ENCODE measurements at places on chromosomes 13 and 19.

- no peak for DNase-seq
Measured at GRCh38 chr19:16000024-16000663, 51.3 kb downstream of the OR10H4 start.

GRCh38 chr13:77696006-77696878, 1.2 kb upstream of the SLAIN1 start:
- no peak for DNase-seq

GRCh38 chr13:112895521-112896465, 73.2 kb upstream of the MCF2L start:
- DNase-seq: no peak

- DNase-seq: peak; percentile 24
Measured at GRCh38 chr13:27035892-27036235, 135.7 kb downstream of the USP12 start.

- no peak for DNase-seq
Measured at GRCh38 chr19:28646629-28647028, 566.3 kb downstream of the UQCRFS1 start.

DNA sequence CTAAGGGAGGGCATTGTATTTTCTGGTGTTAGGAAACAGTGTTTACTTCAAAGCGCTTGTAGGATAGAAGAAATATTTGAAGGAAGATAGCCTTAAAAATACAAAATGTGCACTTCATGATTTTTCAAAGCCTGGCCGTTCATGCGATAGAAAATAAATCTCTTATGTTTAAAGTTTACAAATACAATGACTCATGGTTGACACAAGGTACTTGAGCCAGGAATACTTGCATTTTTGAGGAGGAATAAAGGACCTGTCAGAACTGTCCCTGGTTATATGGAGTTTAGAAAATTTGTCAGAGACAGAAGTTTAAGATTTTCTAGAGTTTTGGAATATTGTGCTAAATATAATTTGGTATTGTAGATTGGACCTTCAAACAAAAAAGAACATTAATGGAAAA, 1223.2 kb upstream of the SLC10A2 start:
- no peak for DNase-seq

DNA sequence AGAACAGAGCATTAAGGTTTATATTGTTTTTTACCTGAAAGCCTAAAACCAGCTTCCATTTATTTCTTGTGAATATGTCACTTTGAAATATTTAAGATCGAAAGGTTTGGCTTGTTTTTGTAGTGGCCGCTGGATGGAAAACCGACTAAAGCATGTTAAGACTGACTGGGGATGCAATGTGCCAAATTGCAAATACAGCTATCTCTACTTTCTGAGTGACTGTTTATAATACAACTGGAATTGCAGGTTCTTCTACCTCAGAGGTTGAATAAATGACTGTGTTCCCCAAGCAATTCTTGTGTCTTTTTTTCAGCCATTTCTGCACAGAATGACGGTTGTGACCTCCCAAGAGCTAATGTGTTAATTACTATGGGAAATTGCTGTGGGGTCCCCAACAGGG, 50.0 kb upstream of the TMTC4 start:
- no peak for DNase-seq

GRCh38 chr13:39102981-39103490, 64.8 kb downstream of the NHLRC3 start:
- no peak for DNase-seq

GRCh38 chr19:6297202-6297601, 17.4 kb upstream of the MLLT1 start:
- no peak for DNase-seq

DNA sequence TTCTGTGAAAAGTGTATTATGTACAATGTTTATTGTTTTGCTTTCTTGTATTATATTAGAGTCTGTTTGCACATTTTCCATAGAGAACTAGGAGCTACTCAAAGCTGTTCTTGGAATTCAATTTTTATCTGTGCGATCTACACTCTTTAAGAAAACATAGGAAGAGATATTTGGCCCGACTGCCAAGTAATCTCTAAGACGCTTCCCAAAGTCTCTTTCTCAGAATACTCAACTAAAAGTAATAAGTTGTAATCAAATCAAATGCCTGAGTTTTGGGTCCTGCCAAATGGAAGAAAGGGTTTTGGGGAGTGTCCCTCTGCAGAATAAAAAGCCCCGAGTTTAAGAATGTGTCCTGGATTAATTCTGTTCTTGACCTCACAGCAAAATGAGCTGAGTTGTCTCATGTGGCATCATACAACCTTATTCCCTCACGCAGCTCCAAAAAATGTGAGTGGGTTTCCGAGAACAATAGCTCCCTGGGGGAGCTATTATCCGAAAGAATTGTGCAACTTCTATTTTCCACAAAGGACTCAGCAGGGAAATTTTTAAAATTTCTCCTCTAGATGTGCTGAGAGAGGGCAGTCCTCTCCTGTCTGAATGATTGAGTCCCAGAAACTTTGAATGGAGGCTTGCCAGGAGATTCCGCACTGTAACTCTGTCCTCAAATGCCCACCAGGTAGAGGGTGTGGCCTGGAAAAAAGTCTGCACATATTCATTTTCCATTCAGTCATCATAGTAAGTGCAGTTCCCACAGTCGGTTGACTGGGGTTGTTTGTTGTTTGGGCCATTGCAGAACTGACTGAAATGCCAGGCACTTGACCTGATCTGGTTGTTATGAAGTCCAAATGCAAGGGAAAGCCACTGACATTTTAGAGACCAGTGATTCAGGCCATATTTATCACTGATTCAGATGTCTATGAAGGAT, 280.0 kb upstream of the SOX21 start:
- no peak for DNase-seq

GRCh38 chr19:40410030-40410389, 3.2 kb downstream of the PRX start:
- no peak for DNase-seq

- DNase-seq: no peak
Measured at GRCh38 chr19:17394891-17395415, 957 bp upstream of the CCDC194 start.

DNA sequence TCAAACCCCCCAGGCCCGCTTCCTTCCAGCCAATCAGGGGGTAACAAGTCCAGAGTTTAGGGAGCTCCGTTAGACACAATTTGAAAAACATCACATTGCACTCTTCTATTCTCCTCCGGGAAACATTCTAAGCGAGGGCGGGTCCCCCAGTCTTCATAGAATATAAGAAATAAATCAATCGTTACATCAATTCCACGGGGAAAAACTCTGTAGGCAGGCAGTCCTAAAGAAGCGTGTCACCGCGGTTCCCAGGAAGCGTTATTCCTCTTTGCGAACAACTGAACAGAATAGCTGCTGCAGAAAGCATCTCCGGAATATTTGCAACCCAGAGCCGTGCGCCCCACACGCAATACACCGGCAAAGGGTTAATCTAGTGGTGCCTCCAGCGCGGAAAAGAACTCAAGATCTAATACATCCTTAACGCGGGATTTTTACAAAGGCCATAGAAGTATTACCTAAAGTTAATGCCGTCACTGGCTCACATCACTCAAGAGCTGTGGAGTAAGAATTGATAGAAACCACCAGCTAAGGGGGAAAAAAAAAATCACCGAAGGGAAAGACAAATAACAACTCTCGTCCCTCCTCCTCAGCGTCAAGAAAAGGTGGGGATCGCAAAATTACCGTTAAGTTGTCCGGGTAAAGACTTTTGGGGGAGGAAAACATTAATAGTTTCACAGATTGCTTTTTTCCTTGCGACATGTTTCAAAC, 65.1 kb downstream of the KCNRG start:
- DNase-seq: no peak

DNA sequence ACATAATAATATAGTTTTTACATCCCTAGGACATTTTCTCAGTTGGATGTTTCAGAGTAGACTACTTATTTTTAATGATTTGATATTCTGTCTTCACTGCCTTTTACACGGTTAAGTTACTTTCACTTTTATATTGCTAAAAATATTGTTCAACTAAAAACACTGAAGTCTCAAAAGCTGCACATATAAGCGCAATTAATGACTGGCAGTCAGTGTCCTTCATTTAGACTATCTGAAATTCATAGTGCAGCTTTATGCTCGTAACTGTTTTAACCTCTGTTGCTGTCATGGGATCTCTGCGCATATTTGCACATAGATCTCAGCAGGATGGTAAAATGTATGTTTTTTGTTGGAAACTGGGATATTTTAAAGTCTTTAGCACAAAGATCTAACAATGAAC, 864.3 kb downstream of the SLITRK6 start:
- no peak for DNase-seq

GRCh38 chr13:33287142-33287882, 1.8 kb upstream of the STARD13 start:
- no peak for DNase-seq

DNA sequence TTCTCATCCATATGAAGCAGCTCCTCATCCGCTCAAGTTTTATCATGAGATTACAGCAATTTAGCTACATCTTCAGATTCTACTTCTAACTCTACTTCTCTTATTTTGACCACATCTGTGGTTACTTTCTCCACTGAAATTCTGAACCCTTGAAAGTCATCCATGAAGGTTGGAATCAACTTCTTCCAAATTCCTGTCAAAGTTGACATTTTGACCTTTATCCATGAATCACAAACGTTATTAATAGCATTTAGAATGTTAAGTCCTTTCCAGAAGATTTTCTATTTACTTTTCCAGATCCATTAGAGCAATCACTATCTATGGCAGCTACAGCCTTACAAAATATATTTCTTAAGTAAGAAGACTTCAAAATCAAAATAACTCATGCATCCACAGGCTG, 421.7 kb upstream of the GPC6 start:
- no peak for DNase-seq

GRCh38 chr13:77056382-77056781, 29.4 kb upstream of the FBXL3 start:
- no peak for DNase-seq

GRCh38 chr19:4911314-4911713, 2.0 kb downstream of the UHRF1 start:
- no peak for DNase-seq

DNA sequence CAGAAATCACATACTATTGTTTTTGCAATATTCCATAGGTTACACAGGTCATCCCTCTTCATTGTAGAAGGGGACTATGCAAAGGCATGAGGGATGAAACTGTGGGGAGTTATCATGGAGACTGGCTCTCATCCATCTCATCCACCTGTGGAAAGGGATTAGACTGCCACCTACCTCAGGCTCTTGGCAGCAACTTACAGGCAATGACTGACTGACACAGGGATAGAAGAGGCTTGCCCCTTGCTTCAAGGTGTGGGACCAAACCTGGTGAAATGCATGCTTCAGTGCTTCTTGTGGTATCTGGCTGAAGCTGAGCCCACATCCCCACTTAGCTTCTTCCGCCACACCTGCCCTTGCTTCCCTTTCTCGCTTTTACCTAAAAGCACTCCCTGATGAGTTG, 341.3 kb downstream of the GPC5 start:
- DNase-seq: no peak

GRCh38 chr13:85528491-85529217, 270.6 kb downstream of the SLITRK6 start:
- no peak for DNase-seq

DNA sequence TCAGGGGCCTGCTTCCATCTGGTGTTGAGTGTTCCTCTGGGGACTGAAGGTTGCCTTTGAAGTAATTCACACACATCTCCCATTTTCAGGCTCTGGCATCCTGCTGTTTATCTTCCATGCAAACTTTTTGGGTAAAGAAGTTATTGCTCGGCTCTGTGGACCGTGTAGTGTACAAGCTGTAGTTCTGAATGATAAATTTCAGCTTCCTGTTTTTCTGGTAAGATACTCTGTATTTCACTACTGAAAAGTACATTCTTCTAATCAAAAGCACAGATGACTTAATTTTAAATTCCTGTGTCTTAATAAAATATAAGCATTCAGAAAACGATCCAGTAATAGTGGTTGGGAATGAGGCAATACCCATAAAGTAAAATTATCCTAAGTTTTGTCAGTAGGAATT, 36.7 kb downstream of the MPHOSPH8 start:
- DNase-seq: no peak

- no peak for DNase-seq
Measured at GRCh38 chr13:77002590-77003190, 10.8 kb downstream of the CLN5 start.

DNA sequence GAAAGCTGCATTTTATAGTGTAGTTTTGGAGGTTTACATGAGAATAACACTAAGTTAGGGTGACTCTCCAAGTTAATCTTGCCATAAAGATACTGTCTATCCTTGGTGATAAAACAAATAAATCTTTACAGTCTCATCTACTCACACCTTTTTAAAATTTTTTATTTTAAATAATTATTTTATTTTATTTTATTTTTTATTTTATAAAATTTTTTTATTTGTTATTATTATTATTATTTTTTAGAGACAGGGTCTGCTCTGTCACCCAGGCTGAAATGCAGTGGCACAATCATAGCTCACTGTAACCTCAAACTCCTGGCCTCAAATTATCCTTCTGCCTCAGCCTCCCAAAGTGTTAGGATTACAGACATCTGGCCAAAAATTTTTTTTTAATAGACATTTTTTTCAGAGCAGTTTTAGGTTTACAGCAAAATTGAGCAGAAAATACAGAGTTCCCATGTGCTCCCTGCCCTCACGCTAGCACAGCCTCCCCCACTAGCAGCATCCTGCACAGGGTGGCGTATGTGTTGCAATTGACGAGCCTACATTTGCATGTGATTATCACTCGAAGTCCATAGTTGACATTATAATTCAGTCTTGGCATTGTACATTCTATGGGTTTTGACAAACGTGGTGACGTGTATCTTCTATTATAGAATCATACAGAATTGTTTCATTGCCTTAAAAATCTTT, 41.0 kb downstream of the RASL11A start:
- no peak for DNase-seq

DNA sequence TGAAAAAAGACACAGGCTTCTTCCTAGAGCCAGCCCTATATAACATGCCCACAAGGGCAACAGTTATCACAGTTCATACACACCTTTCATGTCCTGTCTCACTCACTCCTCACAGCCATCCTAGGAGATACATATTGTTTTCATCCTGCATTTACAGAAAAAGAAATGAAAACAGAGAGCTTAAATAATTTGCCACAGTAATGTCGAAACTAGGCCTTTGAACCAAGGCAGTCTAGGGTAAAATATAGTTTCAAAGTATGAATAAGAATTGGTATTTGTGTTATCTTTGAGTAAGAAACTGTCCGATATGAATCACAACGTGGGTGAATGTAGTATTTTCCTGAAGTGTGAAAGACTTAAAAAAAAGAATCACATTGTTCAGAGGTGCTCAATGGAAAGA, 26.8 kb downstream of the CLDN10 start:
- DNase-seq: no peak

DNA sequence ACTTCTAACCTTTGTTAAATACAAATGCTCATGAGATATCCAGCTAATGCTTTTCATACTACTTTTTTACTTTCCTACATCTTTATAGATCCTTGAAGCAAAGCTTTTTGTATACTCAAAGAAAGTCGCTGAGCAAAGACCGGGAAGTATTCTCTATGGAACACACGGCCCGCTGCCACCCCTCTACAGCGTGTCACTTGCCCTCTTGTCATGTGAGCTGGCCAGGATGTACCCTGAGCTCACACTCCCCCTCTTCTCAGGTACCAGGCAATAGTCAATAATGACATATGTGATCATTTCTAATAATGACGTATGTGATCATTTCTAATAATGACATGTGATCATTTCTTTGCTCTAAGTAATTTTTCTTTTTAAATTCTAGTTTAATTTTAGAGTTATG, 112.9 kb downstream of the ZAR1L start:
- DNase-seq: no peak

- DNase-seq: no peak
Measured at GRCh38 chr19:47155148-47155547, 24.5 kb downstream of the SAE1 start.

- DNase-seq: no peak
Measured at GRCh38 chr13:58876473-58876872, 1244.9 kb downstream of the PCDH17 start.

- DNase-seq: no peak
Measured at GRCh38 chr13:20664351-20664750, 39.1 kb upstream of the IL17D start.

GRCh38 chr13:37353911-37354310, 244.7 kb downstream of the POSTN start:
- DNase-seq: no peak
